ENCODE measurements at places on chromosomes 13 and 19.

- no peak for DNase-seq
Measured at GRCh38 chr19:40590464-40591265, 10.5 kb upstream of the LTBP4 start.

- DNase-seq = no peak
Measured at GRCh38 chr13:31951215-31951678, 80.3 kb upstream of the FRY start.

GRCh38 chr19:1237027-1237659, 662 bp downstream of the CBARP start:
- DNase-seq = no peak

DNA sequence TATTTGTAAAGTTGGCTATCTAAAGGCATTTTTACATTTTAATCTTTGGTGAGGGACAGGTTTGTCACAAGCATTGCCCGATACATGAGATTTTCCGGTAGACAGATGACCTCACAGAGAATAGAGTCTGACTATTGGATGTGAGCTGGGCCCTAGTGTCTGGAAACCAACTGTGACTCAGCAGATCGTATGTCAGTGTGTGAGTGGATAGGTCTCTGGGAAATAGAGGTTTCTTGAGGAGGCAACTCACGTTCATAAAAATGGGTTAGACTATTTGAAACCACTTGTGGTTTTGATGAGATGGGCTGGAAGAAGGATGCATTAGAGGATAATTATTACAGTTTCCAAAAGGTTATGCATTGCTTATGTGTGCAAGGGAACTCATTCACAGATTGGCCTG, 19.2 kb downstream of the HS6ST3 start:
- DNase-seq = no peak

GRCh38 chr19:2449019-2449418, 7.7 kb downstream of the LMNB2 start:
- no peak for DNase-seq

DNA sequence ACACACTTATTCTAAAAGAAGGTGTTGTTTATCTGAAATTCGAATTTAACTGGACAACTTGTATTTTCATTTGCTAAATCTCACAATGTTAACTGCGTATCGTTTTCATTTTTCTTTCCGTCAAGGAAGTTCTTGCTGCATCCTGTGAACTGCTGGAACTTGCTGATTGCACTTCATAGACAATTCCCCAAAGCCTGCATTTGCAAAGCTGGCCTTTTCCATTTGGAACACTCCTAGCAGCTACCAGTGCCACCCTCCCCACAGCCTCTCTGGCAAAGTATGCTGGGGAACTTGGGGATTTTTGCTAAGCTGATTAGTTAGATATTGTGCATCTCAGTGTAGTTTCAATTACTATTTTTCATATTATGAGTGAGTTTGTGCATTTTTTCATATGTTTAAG, 20.4 kb upstream of the ARGLU1 start:
- no peak for DNase-seq

DNA sequence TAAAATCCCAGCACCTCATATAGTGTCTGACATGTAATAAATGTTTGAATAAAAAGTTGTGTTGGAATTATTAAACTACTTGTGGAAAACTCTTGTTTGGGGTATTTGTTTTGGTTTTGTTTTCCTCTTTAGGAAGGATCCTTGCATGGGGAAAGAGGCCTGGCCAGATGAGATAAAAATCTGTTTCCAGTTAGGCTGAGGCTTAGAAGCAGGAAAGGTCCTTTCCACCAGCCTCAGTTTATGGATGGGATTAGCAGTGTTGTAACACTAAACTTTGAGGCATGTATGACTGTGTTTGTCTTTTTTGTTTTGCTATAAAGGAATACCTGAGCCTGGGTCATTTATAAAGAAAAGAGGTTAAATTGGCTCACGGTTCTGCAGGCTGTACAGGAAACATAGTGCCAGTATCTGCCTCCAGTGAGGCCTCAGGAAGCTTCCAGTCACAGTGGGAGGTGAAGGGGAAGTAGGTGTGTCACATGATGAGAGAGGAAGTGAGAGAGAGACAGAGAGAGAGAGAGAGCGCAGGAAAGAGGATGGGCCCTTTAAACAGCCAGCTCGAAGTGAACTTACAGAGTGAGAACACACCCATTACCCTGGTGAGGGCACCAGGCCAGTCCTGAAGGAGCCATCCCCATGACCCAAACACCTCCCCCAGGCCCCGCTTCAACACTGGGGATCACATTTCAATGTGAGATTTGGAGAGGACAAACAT, 21.6 kb downstream of the SPATA13 start:
- no peak for DNase-seq

GRCh38 chr19:6187374-6187773, 51.9 kb downstream of the ACSBG2 start:
- no peak for DNase-seq

- no peak for DNase-seq
Measured at GRCh38 chr13:59701261-59701660, 462.5 kb downstream of the DIAPH3 start.

DNA sequence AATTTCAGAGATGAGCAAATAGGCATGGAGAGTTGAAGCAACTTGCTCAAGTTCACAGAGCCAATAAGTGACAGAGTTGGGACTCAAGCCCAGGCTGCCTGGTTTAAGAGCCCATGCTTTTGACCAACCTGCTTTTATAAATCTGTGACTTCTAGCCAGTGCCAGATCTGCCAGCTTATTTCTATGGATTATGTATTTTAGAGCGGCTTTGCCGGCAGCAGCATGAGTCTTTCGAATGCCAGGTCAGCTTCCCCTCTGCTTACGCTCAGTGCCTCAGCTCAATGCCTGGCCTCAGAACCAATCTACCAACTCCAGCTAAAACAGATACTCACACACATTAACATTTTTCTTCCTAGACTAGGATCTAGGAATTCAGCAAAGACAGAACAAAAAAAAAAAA, 2.3 kb downstream of the SERPINE3 start:
- DNase-seq = no peak

- no peak for DNase-seq
Measured at GRCh38 chr19:6718741-6719539, 1.5 kb downstream of the C3 start.

- no peak for DNase-seq
Measured at GRCh38 chr13:58329746-58330145, 698.2 kb downstream of the PCDH17 start.

- no peak for DNase-seq
Measured at GRCh38 chr19:2495130-2495641, 19.3 kb downstream of the GADD45B start.

GRCh38 chr13:48575031-48575430, 42.2 kb upstream of the RCBTB2 start:
- no peak for DNase-seq

DNA sequence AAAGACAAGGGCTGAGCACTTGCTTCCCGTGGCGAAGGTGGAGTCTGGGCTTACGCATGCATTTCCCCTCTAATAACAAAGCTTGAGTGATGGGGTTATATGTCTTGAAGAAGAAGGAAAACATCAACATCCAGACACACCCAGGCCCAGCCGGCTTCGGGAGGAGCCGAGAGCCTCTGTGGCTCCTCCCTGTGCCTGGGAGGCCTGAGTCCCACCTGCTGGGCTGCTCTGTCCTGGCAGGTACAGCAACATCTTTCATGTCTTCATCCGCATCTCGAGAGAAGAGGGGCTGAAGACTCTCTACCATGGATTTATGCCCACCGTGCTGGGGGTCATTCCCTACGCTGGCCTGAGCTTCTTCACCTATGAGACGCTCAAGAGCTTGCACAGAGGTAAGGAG, 30.6 kb downstream of the TMEM161A start:
- no peak for DNase-seq

GRCh38 chr13:83877651-83878355, 4.5 kb downstream of the SLITRK1 start:
- no peak for DNase-seq

GRCh38 chr19:29079356-29080032, 133.5 kb downstream of the UQCRFS1 start:
- DNase-seq = no peak

- DNase-seq = no peak
Measured at GRCh38 chr13:36608474-36608873, 65.3 kb upstream of the SERTM1 start.

- no peak for DNase-seq
Measured at GRCh38 chr13:27004326-27004725, 167.3 kb downstream of the USP12 start.

DNA sequence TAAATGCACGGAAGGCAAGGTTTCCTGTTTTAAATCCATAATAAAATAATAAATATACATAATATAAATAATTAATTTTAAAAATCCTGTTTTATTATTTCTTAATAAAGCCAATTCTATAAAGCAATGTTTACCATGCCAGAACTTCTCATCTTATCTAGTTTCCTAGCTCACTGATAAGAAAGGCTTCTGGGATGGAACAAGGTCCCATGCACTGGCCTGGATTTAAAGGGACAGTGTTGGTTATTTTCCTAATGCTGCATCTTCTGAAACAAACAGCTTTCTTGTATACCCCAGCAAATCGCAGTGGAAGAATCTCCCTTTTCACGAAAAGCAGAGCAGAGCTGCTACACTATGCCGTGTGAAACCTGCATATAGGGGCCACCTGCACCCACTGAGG, 68.8 kb downstream of the LNX2 start:
- no peak for DNase-seq

- no peak for DNase-seq
Measured at GRCh38 chr13:110806636-110807035, 93.1 kb downstream of the ING1 start.

DNA sequence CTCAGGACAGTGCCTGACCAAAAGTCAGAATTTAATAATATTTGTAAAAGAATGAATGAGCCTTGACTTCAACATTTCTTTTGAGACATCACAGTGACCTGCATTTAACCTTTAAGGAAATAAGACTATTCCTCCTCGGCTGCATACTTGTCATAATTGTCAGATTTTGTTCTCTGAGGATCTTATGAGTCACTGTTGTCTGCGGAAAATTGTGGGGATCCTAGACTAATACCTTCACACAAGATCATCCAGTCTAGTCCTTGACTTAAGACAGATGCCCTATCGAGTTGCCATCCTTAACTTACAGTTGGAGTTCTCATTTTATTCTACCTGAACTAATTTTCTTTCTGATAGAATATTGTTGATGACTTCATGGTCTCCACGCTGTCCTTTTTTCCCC, 198.4 kb downstream of the DLEU7 start:
- no peak for DNase-seq

GRCh38 chr19:38433268-38433733, at the start of gene RYR1:
TSS of gene RYR1 (plus strand) at chr19:38433691. CDS start at chr19:38433830, 139 bp downstream.
- DNase-seq = no peak

DNA sequence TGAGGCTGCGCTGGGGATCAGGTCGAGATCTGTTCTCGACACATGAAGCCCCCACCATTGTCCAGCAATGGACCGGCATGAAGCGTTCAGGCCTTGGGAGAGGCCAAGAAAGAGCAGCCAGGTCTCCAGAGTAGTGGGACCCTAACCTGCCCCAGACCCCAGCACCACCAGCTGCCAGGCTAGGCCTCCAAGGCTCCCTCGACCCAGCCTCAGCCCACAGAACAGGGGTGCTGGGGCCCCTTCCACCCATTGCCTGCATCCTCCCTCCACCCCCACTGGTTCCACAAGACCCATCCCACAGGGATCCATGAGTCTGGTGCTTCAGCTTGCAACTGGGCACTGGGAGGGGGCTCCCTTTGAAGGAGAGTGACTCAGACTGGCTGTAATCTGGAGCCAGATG, 120.3 kb downstream of the TUBA3C start:
- no peak for DNase-seq

- no peak for DNase-seq
Measured at GRCh38 chr13:86569119-86569518, 769.9 kb upstream of the SLITRK6 start.

DNA sequence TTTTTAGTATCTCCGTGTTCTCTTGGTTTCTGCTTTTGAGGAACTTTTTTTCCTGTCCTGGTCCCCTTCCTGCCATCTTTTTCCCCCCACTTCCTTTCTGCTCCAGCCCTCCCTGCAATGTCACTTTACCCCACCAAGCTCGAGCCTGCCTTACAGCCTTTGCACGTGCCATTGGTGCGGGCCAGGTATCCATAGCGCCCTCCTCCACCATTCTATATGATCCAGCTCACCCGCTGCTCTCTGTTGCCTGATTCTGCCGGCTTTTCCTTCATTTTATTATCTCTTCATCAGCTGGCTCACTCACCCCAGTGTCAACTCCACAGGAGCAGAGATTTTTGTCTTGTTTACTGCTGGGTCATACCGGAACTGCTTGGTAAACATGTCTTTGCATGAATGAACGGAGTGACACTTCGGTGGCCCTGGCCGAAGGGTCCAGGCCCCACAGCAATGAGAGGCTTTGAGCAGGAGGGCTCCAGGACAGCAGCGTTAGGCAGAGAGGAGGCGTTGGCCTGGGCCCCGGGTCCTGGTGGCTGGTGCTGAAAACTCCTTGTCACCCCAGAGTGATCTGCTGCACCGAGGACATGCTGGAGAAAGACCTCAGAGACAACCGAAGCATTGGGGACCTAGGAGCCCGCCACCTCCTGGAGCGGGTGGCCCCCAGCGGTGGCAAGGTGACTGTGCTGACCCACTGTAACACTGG, 1.2 kb downstream of the MRI1 start:
- no peak for DNase-seq

Data from stimulated activated CD8-positive, alpha-beta memory T cell treated with anti-CD3 and anti-CD28 coated beads, Interleukin-4, amount 100 ng/mL, for 1 hour (primary cell).